ENCODE measurements at places on chromosomes 6 and 20.

DNA sequence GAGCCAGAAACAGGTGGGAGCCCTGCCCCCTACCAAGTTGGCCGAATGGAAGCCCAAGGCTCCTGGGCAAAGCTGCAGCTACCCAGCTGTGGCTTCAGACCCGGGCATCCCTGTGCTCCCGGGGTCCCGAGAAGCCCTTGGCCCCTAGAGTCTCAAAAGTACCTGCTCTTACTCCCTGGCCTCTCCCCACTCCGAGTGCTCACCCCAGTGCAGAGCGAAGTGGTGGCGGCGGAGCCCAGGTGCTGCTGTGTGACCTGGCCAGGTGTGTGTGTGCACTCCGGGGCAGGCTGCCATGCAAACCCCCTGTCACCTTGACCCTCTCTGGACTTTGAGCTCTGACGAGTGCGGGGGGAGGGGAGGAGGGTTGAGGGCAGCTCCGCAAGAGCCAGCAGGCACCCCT, 493.8 kb upstream of the MANEA start:
- no peak for DNase-seq

DNA sequence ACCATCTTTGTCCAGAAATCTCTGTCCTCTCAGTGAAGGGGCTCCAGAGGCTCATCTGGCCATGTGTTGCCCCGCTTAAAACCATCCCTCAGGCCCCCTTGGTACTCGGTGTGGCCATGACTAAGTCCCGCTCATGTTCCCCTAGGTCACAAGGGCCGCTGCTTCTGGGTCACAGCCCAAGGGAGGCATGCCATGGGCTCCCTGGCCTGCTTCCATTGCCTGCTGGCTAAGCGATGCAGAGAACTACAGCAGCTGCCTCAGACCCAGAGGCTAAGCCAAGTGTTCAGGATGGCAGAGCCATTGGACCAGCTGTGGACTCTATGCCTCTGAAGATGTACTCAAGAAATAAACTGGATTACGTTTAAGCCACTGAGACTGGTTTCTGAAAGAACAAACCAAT, 95.5 kb downstream of the ZFP64 start:
- DNase-seq, result no peak

DNA sequence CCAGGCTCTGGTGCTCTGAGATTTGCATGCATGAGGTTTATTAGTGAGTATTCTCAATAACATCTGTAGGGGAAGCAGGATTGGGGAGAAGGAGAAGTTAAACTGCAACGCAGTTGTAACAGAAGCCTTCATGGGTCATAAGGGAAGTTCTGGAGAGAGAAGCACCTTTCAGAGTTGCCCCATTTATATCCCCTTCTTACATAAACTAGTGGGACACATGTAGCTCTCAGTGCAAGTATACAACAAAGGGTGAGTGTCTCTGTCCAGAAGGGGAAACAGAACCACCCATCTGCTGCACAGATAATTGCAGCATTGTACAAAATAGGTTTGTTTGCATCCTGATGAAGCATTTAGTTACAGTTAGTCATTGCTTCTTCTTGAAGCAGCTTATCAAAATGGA, 4.3 kb upstream of the ADGB start:
- DNase-seq, result no peak

- no peak for DNase-seq
Measured at GRCh38 chr6:145350928-145351327, 384.4 kb downstream of the EPM2A start.

DNA sequence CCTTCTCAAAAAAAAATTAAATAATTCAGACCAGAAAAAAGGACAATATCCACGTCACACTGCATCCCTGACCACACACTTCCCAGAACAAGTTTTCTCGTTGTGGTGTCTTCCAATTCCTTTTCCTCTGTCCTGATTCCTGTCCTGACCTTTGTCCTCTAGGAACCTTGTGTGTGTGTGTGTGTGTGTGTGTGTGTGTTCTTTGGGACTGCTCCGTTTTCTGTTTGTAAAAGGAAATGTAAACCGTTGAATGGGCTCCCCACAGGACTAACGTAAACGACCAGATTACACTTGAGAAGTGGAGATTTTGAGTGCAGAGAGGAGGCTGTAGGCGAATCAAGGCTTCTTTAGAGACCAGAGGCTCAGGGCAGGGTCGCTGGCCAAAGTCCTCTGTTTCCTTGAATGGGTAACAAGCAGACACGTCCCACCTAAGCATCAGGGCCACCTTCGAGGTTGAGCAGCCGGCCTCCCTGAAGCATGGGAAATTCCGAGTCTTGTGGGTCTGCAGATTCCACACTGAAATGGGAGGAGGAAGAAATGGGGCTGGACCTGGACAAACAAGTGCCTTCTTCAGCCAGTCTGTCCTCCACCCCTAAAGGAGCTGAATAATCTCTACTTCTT, 7.3 kb downstream of the ZBTB46 start:
- DNase-seq, result no peak

DNA sequence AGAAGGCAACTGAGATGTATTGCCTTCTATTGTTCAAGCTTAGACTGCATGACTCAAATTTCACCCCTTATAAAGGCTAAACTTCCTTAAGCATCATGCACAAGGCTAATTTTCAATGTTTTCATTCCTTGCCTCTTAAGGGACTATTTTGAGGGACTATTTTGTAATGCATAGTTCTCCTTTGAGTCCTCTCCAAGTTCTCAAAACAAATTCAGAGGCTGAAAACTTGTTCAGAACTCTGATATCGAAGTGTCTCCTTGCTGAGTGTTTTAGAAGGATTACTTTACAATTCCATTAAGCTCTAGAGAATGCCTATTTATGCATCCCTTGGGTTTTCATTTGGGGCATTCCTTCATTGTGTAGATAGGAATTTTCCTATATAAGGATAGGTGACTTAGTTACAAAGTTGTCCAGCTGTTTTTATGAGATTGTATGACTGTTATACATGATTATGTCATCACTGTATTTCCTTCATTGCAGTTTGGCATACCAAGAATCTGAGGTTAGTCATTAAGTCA, 41.7 kb downstream of the COL19A1 start:
- no peak for DNase-seq

- no peak for DNase-seq
Measured at GRCh38 chr6:5776104-5776503, 230.6 kb downstream of the NRN1 start.

- DNase-seq, result no peak
Measured at GRCh38 chr6:128305228-128305627, 215.2 kb downstream of the PTPRK start.

- no peak for DNase-seq
Measured at GRCh38 chr20:49656304-49656703, 57.4 kb downstream of the B4GALT5 start.

DNA sequence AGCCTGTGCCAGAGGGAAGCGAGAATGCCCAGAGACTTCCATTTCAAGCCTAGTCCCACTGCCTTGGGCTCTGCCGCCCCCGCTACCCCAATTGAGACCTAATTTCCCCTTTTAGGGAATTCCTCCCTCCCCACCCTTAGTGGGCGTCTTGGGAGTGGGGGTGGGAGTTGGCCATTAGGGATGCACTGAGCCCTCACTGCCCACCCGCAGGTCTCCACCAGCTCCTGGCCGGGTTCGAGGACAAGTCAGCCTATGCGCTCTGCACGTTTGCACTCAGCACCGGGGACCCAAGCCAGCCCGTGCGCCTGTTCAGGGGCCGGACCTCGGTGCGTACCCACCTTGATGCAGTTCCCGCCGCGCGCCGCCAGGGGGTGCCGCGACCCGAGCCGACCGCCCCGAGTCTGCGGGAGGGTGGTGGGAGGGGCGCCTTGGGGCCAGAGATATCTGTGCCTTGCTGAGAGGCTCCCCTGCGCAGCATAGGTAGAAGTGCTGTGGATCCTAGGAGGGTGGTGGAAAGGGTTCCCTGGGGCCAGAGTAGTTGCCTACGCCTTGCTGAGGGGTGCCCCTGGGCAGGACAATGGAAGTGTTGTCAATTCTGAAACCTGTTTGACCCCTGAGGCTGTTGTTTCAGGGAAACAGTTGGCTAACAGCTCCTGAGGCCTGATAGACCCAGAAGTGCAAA, 9.2 kb downstream of the ITPA start:
- no peak for DNase-seq

DNA sequence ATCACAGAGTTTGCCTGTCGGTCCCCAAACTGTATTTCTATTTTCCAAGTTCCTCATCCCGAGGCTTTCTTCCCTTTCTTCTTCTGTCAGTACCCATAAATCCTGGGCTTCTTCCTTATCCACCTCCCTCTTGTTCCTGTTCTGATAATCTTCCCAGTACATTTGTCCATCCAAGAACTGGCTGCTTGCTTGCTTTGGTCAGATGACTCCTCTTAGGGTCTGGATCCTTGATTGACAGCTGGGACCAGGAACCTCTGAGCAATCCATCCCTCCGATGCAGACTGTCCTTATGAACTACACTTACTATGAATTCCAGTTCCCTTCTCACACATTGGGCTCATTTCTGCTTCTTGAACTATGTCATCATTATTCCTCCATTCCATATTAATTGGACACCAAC, 275.3 kb upstream of the CITED2 start:
- no peak for DNase-seq

GRCh38 chr6:17291778-17292177, 10.6 kb downstream of the RBM24 start:
- no peak for DNase-seq

DNA sequence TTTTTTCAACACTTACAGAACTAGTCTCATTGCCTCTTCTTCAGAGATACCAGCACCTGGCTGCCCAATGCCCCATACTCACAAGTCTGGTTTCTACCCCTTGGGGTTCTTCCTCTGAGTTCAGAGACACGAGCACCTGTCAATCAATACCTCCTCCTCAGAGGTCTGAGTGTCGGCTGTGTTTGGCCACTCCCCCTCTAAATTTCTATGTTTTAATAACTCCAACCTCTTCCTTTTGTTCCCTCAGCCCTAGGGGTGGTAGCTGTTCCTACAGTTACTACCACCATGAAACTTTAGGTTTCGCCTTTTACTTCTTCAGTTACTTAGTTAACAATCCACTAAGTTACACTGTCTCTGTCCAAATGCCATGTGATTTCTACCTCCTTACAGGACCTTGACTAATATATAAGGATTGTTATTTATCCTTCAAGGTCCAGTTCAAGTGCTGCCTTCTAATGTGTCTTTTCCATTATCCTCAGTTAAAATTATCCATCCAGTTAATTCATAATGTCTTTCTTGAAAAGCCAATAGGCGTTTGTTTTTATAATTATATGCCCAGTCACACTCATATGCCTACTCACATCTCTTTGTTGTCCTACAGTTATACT, 14.6 kb upstream of the PHF20 start:
- no peak for DNase-seq

- no peak for DNase-seq
Measured at GRCh38 chr6:81172056-81172740, 580.3 kb downstream of the TENT5A start.

GRCh38 chr20:47300071-47300470, 56.4 kb downstream of the ZMYND8 start:
- DNase-seq, result no peak

DNA sequence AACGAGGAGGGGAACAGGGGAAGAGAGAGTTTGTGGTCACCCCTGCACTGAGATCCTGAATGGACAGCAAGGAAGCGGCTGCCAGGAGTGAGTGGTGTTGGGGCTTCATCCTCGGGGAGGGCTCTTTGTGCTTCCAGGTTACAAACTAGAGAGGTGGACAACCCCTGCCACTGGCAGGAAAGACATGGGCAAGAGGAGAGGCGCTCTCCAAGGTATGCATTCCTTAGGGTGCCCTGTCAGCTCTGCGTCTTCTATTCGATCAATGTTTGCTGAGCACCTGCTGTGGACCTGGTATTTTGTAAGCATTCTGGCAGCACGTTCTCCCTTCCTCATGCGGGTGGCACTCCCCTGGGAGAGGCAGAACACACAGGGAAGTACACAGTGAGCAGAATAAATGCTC, 93.6 kb downstream of the CDH4 start:
- no peak for DNase-seq

GRCh38 chr6:160775792-160776580, 73.9 kb downstream of the PLG start:
- DNase-seq, result no peak

DNA sequence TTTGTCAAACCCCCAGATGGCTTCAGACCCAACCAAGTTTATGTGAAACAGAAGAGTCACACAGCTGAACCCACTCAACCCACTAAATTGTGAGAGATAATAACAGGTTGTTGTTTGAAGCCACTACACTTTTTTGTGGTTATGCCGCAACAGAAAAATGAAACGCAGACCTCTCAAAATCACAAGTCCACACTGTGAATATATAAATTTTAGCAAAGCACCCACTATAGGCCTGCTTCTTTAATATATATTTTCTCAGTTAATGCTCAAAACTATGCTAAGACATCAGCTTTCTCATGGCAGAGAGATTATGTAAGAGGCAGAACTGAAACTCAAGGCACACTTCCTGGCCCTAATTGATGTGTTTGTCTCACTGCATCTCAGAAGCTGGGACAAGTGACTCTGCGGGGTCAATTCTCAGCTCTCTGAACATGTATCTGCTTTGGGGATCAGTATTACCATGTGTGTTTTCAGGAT, 27.7 kb downstream of the MAP3K5 start:
- DNase-seq, result no peak

DNA sequence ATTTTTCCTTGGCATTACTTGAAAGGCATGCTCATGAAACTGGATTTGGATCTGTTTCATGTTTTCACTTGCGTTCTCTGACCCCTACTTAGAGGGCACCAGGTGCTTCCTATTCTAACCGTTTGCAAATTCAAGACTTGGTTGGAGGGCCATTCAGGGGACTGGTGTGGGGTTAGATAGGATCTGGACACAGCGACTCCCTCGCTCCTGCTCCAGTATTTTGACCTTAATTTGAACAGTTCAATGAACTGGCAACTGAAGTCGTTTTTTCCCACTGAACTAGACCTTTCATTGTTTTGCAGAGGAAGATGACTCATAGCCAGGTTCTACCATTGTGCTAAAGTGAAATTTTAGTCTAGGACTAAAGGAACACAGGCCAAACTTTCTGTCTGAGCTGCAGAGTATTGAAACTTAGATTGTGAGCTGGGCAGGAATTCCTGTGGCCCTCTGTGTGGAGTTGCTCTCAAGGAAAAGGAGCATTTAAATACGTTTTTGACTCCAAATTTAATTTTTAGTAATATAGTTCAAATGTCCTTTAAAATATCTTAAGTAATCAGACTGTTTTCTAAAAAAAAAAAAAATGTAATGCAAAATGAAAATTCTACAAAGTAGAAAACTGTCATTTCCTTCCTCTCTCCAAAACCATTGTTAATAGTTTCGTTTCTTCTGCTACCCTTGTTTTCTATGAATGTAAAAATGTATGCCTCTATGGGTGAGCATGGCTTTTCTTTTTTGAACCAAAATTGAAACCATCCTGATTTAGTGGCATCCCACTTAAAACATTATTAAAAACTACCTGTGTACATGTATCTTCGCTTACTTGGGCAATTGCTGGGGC, 64.8 kb downstream of the UTRN start:
- no peak for DNase-seq

Data from epithelial cell of prostate (primary cell).